ENCODE measurements at places on chromosomes 4 and X.
A peak's percentile ranks its signal among the peaks of the same experiment; 100 is the strongest.

- no peak for DNase-seq
Observed at GRCh38 chr4:168748807-168749206, 252.0 kb downstream of the PALLD start.

- peak; percentile 67 for DNase-seq
Observed at GRCh38 chr4:118850488-118851173, 14.7 kb upstream of the SEC24D start.

DNA sequence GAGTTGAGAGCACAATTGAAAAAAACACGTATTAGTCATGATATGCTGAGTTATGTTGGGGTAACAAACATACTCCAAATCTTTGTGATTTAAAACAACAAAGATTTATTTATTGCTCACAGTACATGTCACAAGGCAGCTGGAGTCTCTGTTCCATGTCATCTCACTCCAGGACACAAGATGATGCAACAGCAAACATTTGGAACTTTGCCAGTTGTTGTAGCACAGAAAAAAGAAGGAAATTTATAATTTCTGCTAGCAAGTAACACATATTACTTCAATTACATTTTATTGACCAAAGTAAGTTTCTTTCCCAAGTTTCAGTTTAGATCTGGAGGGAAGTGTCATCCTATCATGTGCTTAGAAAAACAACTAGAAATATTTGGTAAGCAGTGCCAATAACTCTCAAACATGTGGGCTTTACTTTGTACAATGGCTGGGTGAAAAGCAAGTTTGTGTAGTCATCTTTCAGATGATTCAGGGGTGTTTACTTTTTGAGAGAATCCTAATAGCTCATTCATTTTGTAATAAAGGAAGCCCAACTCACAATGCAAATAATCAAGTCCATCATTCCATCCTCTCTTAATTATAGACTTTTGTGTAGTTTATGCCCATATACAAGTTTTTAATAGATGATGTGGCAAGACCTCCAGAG is 452.3 kb downstream of the ZIC3 start:
- DNase-seq: no peak

DNA sequence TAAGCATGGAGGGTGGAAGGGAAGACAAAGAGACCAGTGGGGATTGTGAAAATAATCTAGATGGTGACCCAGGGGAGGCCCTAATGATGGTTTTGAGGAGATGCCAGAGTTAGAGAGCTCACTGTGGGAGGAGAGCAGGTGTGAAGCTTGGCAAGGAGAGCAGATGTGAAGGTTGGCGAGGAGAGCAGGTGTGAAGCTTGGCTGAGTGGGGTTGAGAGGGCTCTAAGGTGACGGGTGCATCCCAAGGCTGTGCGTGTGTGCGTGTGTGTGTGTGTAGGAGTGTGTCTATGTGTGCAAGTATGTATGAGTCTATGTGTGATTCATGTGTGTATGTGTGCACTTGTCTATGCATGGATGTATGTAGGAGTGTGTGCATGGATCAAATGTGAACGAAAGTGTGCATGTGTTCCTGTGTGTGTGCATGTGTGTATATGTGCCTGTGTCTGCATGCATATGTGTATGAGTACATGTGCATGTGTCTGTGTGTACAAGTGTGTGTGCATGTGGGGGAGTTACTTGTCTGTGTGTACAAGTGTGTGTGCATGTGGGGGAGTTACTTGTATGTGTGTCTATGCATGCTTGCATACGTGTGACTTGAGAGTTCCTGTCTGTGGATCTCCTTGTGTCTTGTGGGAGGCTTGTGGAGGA is 72.0 kb downstream of the EVC start:
- no peak for DNase-seq

DNA sequence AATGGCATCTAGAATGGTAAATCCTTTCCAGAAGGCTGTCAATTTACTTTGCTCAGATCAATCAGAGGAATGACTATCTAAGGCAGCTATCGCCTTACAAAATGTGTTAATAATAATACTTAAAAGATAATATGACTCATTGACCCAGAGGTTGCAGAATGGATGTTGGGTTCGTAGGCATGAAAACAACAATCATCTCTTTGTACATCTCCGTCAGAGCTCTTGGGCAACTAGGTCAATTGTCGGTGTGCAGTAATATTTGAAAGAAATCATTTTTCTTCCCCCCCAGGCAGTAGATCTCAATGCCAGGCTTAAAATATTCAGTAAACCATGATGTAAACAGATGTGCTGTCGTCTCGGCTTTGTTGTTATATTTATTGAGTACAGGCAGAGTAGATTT is 165.1 kb downstream of the CAMK2D start:
- DNase-seq: no peak

DNA sequence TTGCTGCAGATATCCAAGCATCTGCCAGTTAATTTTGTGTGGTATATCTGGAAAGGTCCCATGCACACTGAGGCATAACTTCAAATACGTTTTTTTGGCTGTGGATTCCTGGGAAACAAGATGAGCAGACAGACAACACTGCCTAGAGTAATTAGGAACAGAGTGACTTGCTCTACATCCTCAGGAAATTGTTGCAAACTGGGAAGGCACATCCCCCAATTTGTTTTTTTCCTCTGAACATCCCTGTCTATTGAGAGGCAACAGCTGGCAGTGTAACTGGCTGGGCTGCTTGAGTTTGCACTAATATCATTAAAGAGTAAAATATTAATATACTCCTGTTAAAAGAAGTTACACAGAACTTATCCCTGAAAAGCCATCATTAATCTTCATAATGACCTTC is 207.7 kb upstream of the SLIT2 start:
- DNase-seq: no peak

GRCh38 chr4:38330321-38330720 is 333.7 kb upstream of the KLF3 start:
- DNase-seq: no peak

- DNase-seq: no peak
Observed at GRCh38 chr4:53116954-53117353, 248.9 kb downstream of the SCFD2 start.

DNA sequence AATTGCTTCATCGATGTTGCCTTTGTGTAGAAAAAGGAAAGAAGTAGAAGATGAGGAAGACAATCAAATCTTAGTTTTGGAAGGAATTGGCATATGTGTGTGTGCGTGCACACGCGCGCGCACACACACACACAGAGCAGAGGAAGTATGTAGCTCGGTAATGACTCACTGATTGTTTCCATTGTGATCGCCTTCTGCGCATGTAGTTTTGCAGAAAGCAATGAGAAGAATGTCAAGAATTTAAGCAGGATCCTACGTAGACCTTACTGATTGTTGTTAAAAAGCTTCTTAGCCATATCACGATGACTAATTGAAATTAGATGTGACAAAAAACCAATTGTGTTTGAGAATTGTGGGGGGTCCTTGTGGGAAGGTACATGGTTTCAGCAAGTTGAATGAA is 12.8 kb upstream of the LIMCH1 start:
- DNase-seq: no peak

DNA sequence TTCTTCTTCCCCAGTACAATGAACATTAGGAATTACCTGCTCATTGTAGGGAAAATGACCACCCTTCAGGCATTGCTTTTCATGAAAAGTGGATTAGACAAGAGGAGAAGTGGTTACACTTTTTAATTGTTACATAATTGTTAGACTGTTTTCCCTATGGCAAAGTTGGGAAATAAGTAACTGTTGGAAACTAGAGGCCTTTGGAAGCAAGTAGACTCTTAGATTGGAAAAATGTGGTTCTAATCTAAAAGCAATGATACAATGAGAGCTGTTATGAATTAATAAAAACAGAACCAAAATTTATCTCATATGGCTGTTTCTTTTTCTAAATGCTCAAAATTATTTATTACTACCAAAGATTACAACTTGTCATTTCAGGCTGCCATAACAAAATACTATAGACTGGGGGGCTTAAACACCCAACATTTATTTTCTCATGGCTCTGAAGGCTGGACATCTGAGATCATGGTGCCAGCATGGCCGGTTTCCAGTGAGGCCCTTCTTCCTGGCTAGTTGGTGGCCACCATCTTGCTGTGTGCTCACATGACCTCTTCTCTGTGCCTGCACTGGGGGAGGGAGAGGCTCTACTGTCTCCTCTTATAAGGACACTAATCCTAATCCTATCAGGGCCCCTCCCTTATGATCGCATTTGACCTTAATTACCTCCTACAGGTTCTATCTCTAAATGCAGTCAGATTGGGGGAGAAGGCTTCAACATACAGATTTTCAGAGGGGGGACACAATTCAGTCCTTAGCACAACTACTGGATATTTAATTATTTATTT is 12.5 kb downstream of the CC2D2A start:
- DNase-seq: no peak

- no peak for DNase-seq
Observed at GRCh38 chr4:89101256-89102161, 9.8 kb upstream of the TIGD2 start.

GRCh38 chrX:19513383-19513782 is 1.9 kb downstream of the MAP3K15 start:
- no peak for DNase-seq

DNA sequence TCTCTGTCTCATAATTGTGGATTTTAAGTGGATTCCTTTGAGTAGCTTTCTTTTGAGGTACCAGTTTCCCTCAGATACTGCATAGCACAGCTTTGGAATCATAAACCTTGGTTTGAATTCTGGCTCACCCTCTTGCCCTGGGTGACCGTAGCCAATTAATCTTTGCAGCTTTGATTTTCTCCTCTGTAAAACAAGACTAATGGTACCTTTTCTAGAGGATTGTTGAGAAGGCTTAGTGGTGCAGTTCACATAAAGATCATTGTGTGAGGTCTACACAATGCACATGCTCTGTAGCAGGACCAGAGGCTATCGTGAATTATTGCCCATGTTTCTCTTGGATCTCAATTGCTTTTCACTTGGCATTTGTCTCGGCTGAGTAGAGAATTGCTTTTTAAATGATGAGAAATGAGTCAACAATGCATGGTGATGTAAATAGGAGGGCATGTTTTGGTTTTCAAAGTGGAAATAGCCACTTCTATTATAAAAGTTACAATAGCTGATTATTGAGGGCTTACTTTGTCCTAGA is 47.9 kb downstream of the TMEM131L start:
- no peak for DNase-seq

GRCh38 chr4:140080883-140081282 is 73.1 kb downstream of the MAML3 start:
- no peak for DNase-seq

DNA sequence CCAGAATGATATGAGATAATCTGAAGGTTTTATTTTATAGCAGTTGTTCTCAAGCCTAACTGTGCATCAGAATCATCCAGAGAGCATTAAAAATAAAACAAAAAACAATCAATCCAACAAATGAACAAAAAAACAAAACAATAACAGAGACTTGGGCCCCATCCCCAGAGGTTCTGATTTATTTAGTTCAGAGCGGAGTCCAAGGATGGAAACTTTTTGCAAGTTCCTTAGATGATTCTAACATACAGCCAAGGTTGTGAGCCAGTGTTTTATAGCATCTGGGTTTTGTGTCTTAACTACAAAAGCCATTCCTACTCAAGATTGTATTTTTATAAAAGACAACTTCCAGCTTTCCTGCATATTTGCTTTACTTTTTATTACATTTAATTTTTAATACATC is 59.4 kb upstream of the GRPR start:
- no peak for DNase-seq

DNA sequence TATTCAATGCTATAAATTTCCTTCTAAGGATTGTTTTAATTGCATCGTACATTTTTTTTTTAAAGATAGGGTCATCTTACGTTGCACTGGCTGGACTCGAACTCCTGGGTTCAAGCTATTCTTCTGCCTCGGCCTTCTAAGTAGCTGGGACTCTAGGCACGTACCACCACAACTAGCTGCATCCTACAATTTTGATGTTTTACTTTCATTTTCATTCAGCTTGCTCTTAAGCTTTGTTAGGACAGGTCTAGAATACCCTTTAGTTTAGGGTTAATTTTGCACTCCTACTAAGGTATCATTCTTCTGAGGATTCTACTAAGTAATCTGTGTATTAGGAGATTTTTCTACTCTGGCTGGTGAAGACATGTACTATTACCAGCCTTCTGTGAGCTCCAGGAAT is 50.2 kb upstream of the C1GALT1C1 start:
- no peak for DNase-seq

DNA sequence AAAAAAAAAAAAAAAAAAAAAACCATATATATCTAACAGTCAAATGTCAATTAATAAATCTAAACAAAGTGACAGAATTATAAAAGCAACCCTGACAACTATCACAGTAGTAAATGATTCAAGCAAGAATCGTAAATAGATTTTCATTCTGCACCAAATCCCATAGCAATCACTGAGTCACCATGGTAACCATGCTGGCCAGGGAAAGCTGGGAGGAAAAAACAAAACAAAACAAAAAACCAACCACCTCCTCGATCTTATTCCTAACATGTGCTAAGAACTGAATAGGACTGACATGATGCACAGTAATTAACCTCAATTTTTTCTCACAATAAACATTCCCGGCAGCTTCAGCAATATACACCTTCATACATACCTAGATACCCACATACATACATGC is 30.6 kb upstream of the RAB40A start:
- DNase-seq: no peak

DNA sequence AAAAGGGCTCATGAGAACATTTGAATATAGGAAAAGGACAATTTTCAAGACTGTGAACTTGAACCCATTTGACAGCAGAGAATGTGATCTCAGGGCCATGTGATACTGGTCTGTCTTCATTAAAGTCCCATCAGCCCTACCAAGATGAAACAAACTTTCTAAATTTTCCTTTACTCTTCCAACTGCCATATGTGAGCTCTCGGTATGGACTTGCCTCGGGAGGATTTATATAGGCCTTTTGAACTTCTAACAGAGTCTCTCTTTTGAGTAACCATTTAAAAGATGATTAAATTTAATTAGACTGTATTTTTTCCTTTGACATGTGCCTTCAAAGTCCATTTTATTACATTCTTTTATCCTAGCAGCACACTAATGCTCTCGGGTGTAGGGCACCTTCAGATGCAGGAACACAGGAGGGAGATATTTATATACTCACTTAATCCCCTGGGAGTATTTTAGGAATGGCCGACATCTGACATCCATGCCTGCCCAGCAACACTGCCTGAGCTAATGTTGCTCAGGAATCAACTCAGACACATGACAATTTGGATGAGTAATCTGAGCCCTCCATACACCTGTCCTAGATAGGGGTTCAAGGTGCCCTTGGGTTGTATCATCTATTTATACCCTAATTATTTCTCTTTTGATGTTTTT is 155.0 kb downstream of the SLC7A11 start:
- DNase-seq: no peak

Measured in stimulated activated naive CD4-positive, alpha-beta T cell (primary cell).